Fibroblast of skin of left quadriceps (primary cell): ENCODE measurements at places on chromosomes 6 and 20.

DNA sequence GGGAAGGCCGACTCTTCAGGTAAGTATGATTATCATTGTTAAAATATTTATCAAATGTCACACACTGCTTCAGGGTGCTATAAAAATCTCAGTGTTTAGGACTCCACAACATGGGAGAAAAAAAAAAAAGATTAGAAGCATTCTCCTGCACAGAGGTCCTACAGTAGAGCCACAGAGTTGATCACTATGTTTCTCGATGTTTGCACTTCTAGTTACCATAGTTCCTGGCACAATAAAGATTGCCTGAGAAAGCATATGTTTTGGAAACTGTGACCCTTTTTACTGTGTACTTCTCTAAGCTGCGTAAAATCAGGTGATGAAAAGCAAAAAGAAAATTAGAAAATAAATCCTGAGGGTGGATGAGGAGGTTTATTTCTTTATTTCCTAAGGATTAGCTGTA, 269.9 kb upstream of the SYNCRIP start:
- no peak for DNase-seq

DNA sequence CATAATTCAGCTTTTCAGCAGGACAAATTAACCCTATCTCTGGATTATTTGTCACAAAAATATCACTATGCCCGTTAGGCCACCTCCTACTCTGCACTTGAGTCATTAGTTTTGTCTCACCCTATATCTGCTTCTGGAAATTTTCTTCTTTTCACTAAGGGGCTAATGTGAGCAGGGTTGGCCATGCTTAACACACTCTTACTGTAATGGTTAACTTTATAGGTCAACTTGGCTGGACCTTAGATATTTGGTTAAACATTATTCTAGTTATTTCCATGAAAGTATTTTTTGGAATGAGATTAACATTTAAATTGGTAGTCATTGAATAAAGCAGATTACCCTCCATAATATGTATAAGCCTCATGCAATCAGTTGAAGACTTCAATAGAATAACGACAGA, 394.6 kb upstream of the PTCHD4 start:
- DNase-seq, result no peak

DNA sequence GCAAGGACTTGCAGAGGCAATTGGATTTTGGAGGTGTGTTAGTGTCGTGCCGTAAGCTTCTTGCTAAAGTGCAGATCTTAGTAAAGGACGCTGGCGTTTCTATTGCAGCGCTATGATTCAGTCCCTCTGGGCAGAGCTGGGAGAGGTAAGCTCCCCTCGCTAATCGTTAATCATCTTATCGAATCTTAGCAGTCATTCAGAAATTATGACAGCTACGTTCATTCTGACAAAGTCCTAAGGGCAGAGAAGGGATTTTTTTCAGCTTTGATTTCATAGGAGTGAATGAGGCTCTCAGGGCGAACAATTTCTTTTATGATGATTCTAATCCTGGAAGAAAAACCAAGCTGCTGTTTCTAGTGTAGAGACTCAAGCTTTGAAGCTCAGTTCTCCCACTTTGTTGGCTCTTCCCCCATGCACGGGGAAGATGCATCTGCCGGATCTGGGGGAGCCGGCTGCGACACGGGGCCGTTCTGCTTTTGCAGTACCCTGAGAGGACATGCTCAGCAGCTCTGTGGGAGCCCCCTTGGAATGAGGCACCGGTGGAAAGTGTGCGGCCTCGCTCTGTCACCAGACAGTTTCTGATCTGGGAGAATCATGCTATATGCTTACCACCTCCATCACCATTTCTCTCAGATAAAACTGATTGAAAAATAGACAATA, 79.1 kb upstream of the SLC22A23 start:
- no peak for DNase-seq

- DNase-seq, result no peak
Measured at GRCh38 chr6:151100326-151100725, 139.4 kb upstream of the AKAP12 start.

GRCh38 chr6:84249724-84250123, 22.3 kb upstream of the CEP162 start:
- no peak for DNase-seq

GRCh38 chr6:109653264-109653663, 37.7 kb downstream of the AK9 start:
- DNase-seq, result no peak

- peak; percentile 91 for DNase-seq
Measured at GRCh38 chr6:111601886-111602285, 3.8 kb downstream of the TRAF3IP2 start.

GRCh38 chr20:2405693-2406065, 25.0 kb downstream of the TGM6 start:
- no peak for DNase-seq

GRCh38 chr20:19049514-19049913, 162.9 kb upstream of the SLC24A3 start:
- DNase-seq, result no peak
